EH (cell line): ENCODE measurements at places on chromosomes 6 and 20.

DNA sequence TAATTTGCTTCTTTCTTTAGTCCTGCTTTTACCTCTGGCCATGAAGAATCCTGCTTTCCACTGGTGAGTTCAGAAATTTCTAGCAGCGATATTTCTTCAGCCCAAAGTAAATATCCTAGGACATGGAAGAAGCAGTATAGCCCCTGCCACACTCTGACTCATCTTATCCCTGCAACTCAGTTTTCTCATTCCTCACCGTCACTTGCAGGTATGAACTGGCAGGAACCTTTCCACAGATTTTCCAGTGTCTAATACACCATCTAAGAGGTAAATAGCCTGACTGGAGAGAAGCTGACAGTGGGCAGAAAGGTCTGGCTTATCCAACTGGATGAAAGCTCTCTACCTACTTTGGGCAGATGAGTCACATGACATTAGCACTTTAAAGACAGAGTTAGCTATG lies 816.7 kb upstream of the FLRT3 start:
- no peak for DNase-seq

DNA sequence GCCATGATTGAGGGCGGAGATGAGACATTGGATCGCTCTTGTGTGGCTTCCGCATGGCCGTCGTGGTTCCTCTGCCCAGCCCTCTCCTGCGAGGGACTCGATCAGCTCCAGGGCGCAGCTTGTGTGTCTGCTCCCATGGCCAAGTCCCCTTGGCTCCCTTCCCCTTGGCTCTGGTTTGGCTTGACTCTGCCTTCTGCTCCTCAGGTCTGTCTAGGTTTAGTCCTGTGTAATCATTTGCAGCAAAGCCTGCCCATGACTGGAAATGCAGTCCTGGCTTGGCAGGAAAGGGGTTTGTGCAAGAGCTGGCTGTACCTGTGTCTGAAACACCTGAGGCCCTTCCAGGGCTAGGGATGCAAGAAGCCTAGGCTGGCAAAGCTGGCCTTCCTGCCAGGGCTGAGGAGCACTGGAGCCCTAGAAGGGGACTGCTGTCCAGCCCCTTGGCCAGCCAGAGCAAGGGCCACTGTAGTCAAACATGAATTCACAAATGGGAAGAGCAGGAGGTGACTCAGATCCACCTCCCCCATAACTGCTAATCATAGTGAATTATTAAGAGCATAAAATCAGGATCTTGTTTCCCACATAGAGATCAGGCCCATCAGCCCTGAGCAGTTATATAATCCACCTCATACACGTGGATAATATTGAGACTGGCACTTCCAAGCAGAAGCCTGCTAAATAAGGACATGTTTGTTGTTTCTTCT lies 196.8 kb downstream of the FARS2 start:
- peak; percentile 21 for DNase-seq

- no peak for DNase-seq
These were observed 885 bp downstream of the MTCL3 start for GRCh38 chr6:127518191-127518709.

DNA sequence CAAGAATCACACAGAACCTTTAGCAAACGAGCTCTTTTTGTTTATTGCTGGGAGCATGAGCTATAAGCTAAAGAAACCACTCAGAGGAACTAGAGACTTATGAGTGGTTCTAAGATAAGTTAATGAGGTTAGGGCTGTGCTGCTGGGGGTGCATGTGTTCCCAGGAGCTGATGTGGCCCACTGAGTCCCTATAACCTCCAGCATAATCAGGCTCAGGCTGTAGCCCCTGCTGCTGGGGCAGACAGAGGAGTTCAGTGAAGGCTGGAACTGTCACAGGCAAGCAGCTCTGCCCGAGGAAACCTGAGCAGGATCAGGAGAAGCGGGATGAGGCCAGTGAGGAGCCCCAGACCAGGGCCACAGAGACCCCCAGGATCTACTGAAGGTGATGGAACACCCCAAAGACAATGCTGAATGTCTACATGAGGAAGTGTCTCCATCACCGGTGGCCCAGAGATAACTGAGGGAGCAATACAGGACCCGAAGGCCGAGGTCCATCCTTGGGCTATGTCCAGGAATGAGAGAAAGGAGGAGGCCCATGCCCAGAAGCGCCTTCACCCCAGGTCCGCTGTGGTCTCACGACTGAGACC lies 17.3 kb downstream of the TUBB2B start:
- DNase-seq, result no peak

- DNase-seq, result peak; percentile 74
These were observed 31.9 kb upstream of the TXLNB start for GRCh38 chr6:139323511-139324300.

- peak; percentile 27 for DNase-seq
These were observed 25.8 kb downstream of the ROS1 start for GRCh38 chr6:117399924-117400323.

- DNase-seq, result peak; percentile 16
These were observed 189.7 kb upstream of the CDYL start for GRCh38 chr6:4586469-4586859.

GRCh38 chr6:131756039-131756438 lies 45.2 kb upstream of the CTAGE9 start:
- peak; percentile 80 for DNase-seq

DNA sequence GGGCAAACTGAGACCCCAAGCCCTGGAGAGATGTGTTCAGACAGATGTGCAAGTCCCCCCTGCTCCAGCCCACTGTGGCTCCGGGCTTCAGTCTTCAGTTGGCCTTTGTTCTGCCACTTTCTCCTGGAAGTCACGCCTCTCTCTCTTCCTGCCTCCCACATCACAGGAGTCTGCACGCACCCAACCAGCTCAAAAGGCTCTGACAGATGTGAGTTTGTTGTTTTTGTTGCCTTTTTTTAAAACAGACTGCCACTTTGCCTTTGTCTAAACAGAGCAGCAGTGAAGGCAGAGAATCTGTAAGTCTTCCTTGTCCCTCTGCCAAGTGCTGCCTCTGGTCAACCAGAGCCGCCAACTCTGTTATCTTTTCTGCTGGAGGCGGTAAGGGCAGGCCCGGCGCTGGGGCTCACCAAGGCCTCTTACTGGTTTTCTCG lies 149.7 kb downstream of the TFAP2C start:
- peak; percentile 18 for DNase-seq

- DNase-seq, result peak; percentile 19
These were observed at the start of gene PACSIN1 for GRCh38 chr6:34465531-34466241. Gene PACSIN1, plus strand, starts transcription at chr6:34466076. Its CDS starts 60,230 bp downstream, at chr6:34526306.

DNA sequence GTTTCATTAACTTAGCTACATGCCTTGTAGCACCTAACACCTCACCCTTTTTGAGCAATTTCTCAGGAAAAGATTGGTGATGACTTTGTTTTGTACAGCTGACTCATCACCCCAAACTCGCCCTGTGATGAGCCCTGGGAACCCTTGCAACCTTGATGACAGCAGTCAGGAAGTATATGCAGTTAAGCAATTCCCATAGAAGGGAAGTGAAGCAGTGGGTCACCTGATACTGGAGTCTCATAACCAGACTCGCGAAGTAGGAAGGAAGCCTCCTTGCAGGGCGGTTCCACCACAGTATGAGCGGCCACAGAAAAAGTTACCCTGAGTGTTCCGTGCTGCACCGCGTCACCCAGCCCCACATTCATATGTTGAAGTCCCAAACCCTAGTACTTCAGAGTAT lies 82.0 kb upstream of the EDN1 start:
- peak; percentile 55 for DNase-seq

- no peak for DNase-seq
These were observed 594.2 kb upstream of the CHD6 start for GRCh38 chr20:42212391-42212790.

- no peak for DNase-seq
These were observed 155.0 kb upstream of the SULF2 start for GRCh38 chr20:47940101-47940813.

DNA sequence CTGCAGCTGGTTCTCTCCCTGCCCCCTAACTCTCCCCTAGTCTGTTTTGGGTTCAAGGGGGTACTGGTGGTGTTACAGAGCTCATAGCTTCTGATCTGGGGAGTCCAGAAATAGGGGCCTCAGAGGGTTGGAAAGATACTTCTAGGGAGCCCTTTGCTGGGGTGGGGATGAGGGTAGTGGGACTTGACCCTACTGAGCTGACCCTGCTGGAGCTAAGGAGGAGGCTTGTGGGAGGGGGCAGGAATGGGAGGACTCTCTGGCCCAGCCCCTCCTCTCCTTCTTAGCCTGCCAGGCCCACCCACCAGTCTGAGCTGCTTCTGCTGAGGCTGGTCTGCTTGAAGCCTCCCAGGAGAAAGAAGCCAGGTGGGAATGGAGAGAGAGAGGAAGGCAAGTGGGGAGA lies at the start of gene EGFL8:
EGFL8 (plus strand) TSS at position 301 of the 400 bp plus-strand sequence. CDS start 1,571 bp downstream, outside the sequence.
- no peak for DNase-seq

- peak; percentile 20 for DNase-seq
These were observed 36.6 kb upstream of the MLIP start for GRCh38 chr6:54074578-54075195.

GRCh38 chr6:79466207-79466834 lies 70.9 kb downstream of the LCA5 start:
- DNase-seq, result peak; percentile 26

- no peak for DNase-seq
These were observed 86.5 kb upstream of the MRPS10 start for GRCh38 chr6:42304053-42304712.

DNA sequence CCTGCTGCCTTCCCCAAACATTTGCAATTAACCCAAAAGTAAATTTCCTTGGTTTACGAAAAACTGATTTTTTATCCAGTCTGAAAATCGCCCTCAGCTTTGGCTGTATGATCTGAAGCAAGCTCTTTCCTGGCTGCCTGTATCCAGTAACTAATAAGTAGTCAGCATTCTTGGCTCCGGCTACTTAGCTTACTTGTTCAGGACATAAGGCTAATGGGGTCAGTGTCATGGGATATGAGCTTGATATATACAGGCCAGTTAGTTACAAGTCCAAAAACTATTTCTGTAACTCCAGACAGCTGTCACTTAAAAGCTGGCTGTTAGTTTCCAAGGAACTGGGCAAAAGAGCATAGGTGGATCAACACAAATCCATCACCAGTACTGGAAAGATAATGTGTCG lies 56.2 kb downstream of the KHDC1L start:
- DNase-seq, result no peak

GRCh38 chr6:109526905-109527628 lies 44.0 kb upstream of the ZBTB24 start:
- DNase-seq, result peak; percentile 71

- DNase-seq, result no peak
These were observed 5.6 kb upstream of the PLCG1 start for GRCh38 chr20:41131594-41132387.

- DNase-seq, result no peak
These were observed 55.5 kb upstream of the SLCO4A1 start for GRCh38 chr20:62586799-62587198.
